ENCODE measurements at places on chromosomes 13 and 19.
A peak's percentile ranks its signal among the peaks of the same experiment; 100 is the strongest.

GRCh38 chr13:112941349-112941748, 27.7 kb upstream of the MCF2L start:
- DNase-seq = no peak

GRCh38 chr19:55389386-55390317, 3.9 kb downstream of the RPL28 start:
- DNase-seq = no peak

GRCh38 chr13:38361542-38362262, 12.1 kb downstream of the UFM1 start:
- no peak for DNase-seq

GRCh38 chr13:41645331-41645730, 188.0 kb downstream of the RGCC start:
- no peak for DNase-seq

- no peak for DNase-seq
These were observed 6.6 kb downstream of the FFAR2 start for GRCh38 chr19:35454663-35455062.

DNA sequence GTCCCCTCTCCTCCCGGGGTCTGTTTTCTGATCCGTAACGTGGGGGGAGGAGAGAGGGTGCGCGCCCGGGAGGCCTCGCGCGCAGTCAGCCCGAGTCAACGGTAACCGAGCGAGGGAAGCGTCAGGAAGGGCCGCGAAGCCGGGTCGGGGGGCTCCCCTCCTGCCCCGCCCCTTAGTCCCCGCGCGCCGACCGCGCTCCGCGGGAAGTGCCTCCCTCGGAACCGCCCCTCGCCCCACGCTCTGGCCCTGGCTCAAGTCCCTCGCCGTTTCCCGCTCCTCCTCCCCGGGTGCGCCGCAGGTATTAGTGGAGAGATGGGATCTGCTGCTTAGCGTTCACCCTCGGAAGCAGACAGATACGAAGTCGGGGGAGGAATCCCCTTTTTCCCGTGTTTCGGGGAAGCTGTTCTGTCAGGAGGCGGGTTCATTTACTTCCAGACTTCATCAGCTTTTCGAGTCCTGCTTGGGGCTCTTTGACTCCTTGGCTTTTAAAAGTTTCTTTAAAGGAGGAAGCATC, 770 bp downstream of the HNRNPM start:
- peak; percentile 51 for DNase-seq
